ENCODE measurements at places on chromosomes 1 and 21.
A peak's percentile ranks its signal among the peaks of the same experiment; 100 is the strongest.

GRCh38 chr1:247322849-247323586 lies 8.6 kb downstream of the ZNF496 start:
- DNase-seq = no peak

DNA sequence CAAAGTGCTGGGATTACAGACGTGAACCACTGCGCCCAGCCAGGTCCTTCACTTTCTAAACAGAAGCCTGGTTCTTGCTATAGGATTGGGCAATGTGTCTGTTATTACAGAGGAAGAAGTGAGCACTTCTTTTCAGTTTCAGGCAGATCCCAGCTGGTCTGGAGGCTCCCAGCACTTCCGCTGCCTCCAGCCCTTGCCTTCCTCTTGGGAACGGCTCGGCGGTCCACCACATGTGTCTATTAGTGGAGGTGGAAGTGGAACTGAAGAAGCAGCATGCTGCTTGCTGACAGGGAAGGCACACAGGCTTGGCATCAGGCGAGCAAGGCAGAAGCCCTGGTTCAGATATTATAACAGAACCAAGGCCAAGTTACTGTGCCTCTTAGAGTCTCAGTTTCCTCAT lies 17.0 kb downstream of the MKNK1 start:
- DNase-seq = no peak

- no peak for DNase-seq
Measured at GRCh38 chr1:168664069-168664834, 64.8 kb downstream of the DPT start.

GRCh38 chr1:161020509-161021164 lies at the start of gene F11R:
Gene F11R, minus strand, starts transcription at chr1:161021152. Its CDS starts 79 bp downstream, at chr1:161021073.
- DNase-seq = no peak

DNA sequence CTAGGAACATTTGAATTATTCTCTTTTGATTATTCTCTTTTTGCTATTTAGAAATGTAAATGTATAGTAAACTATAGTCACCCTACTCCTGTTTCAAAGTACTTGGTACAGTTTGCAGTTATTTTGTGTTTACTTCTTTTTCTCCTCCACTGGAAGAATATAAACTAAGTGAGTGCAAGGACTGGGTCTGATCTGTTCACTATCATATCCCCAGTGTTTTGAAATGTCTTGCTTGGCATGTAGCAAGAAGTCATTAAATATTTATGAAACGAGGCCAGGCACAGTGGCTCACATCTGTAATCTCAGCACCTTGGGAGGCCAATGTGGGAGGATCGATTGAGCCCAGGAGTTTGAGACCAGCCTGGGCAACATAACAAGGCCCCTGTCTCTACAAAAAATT lies 35.8 kb upstream of the PODN start:
- DNase-seq = no peak

- no peak for DNase-seq
Measured at GRCh38 chr1:151991663-151992302, 1.9 kb downstream of the S100A10 start.

DNA sequence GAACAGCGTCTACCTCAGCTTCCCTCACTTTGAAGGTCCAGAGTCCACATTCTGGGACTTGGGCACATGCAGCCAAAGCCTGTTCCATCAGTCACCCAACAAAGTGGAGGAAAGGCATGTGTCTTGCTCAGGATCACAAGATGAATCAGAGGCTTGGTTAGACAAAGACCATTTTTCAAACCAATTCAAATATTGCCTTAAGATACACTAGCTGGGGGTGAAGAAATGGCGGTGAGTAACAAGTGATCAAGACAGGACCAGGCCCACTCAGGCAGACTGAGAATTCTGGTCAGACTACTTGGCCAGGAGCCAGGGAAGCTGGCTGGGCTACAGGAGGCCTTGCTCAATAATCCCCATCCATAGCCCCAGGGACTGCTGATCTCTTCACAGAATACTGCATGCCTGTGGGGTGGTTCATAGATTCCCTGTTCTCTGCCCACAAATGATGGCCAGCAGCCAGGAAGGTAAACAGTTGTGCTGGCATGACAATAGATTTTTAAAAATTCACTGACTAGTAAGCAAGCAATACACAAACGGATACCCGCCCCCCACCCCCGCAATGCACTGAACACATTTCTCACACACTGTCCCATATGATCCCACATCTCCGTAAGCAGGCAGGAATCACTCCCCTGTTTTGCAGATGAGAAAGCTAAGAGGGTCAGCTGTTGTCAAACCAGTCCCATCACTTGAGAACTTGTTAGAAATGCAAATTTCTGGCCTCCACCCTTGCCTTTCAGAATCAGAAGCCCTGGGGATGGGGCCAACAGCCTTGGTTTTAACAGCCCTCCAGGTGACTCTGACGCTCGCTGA lies 27.2 kb downstream of the ERI3 start:
- peak; percentile 100 for DNase-seq

- no peak for DNase-seq
Measured at GRCh38 chr1:13820456-13820855, 120.5 kb downstream of the PRDM2 start.

- DNase-seq = no peak
Measured at GRCh38 chr1:54365847-54366246, 40.3 kb downstream of the SSBP3 start.

DNA sequence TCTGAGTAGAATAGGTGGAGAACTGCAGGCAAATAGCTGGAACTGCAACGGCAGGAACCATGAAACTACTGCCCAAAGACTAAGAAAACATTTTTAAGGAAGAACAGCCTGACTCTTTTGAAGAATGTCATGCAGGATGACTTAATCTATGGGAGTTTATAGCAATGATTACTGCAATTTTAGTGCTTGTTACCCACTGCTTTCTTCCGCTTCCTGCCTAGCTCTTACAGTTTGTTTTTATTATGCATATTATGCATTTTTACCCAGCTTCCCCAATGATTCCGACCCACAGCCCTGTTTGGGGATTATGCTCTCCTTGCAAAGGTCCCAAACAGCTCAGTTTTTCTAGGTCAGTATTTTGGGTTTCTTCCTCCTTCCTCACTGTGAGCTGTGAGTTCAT lies 71.2 kb downstream of the PCNX2 start:
- no peak for DNase-seq

- no peak for DNase-seq
Measured at GRCh38 chr1:23065385-23065784, 46.1 kb downstream of the KDM1A start.

- DNase-seq = no peak
Measured at GRCh38 chr1:89692601-89693521, 59.9 kb downstream of the LRRC8C start.

DNA sequence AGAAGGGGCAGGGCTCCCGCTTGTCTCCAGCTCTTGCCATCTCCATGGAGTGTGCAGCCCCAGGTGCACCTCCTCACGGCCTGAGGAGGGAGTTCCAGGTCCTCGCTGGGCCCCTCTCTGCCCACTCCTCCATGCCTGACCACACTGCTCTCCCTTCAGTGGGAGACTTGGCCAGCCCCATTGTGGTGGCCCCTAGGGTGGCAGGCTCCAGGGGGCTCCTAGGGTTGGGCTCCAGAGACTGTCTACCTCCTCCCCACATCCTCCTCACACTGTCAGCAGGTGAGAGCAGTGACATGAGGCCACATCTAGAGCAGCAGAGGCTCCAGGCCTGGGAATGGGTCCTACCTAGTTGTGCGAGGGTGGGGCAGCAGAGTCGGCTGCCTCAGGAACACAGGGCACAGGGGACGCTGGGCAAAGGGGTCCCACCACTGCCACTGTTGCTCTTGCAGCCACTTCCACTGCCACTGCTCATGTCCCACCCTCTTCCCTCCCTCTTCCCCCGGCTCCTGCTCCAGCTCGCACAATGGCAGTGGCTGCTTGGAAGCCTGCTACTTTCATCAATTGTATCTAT lies 514.8 kb downstream of the MRPL39 start:
- DNase-seq = no peak

DNA sequence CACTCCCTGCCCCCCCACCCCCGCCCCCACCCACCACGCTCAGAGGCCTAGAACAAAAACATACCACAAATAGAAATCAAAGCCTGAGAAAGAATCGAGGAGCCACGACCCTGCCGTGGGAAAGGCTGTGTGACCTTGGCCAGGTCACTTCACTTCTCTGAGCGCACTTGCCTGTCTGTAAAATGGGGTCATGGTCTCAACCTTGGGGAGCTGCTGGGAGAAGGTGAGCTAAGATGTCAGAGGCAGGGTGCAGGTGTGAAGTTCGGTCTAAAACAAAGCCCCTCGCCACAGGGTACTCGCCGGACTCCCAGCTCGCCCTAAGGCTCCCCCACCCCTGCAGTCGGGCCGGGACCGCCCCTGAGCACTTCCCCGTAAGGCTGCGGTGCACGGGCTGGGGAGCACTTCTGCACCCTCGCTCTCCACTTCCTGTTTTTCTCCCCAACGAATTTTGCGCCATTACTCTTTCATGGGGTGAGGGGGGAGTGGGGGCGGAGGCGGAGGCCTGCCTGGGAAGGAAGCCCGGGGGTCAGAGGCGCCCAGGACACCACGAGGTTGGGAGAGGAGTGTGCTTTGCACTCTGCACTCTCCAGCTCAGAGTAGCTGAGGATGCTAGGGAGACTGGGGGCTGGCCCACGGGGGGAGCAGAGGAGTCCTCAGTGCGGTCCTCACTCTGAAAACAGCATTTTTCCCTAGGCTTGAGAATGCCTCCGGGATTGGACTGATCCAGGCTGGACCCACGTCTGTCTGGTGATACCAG lies 21.9 kb upstream of the PIK3CD start:
- DNase-seq = no peak

GRCh38 chr1:163701783-163702374 lies 380.1 kb downstream of the NUF2 start:
- no peak for DNase-seq

GRCh38 chr1:198903203-198903602 lies 264.4 kb downstream of the PTPRC start:
- DNase-seq = no peak

- no peak for DNase-seq
Measured at GRCh38 chr1:34926894-34927293, 2.6 kb downstream of the DLGAP3 start.

- DNase-seq = no peak
Measured at GRCh38 chr1:189662190-189662589, 815.5 kb downstream of the BRINP3 start.

DNA sequence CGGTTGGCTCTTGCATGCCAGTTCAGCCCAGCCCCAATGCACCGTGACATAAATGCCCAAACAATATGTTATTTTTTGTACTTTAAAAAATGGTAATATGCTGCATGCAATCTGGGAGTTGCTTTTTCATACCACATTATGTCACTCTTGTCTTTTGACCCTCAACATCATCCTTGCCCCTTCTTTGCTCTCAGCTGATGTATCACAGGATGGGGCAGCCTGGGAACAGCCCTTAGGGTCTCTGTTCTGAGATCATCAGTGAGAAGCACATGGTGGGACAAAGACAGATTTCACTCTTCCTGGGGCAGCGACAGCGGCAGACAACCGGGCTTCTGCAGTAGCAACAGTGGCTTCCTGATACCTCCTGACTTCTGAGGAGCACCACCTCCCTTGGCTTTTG lies 79.5 kb downstream of the SETD4 start:
- no peak for DNase-seq

GRCh38 chr1:231443363-231443762 lies 21.3 kb upstream of the EGLN1 start:
- DNase-seq = no peak

- DNase-seq = no peak
Measured at GRCh38 chr21:26966649-26967061, 233 bp downstream of the ADAMTS5 start.

GRCh38 chr1:161096530-161096929 lies 1.6 kb upstream of the KLHDC9 start:
- no peak for DNase-seq

DNA sequence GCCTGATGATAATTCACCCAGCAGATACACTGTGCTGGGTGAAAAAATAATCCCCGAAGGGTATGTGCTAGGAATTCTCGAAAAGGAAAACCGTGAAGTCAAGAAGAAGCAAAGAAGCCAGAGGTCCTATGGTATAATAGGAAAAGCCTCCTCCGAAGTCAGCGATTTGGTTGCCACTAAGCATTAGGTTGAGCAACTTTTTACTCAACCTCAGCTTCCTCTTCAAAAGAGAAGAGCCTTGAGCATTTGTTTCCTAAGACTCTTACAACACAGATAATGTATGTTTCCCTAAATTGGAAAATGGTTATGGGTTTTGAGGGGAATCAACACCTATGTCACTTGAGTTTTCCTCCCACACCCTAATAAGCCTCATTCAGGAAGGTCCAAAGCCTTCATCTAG lies 21.3 kb upstream of the MNDA start:
- DNase-seq = no peak

DNA sequence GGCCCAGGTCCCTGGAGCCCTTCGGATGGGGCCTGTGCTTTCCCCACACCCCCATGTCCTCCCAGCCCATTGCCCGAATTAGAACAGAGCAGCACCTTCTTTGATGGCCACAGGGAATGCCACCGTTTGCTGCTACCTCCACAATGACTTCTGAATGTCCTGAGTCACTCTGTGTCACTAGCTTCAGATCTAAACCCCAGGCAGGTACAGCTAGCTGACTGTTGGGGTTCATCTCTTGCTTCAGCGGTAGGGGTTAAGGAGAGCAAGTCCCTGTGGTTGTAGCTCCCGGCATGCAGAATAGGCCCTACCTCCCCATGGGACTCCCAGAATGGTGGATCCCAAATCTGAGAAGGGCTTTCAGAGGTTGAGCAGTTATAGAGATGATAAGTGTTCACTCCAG lies 291.1 kb upstream of the POU3F1 start:
- no peak for DNase-seq

GRCh38 chr1:150551784-150552127 lies 2.5 kb downstream of the ADAMTSL4 start:
- DNase-seq = no peak

DNA sequence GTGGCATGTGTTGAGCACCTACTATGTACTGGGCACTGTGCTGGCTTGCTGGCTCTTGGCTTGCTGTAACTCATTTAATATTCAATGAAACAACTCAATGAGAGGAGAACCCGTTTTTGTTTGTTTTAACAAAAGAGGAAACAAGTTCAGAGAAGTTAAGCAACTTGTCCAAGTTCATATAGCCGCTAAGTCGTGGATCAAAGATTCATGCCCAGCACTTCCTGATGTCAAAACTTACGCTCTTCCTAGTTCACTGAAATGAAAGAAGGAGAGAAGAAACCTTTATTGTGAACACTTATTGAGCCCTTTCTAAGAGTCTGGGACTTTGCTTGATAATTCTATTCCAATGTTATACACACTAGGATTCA lies 475.9 kb downstream of the PTPRU start:
- no peak for DNase-seq

DNA sequence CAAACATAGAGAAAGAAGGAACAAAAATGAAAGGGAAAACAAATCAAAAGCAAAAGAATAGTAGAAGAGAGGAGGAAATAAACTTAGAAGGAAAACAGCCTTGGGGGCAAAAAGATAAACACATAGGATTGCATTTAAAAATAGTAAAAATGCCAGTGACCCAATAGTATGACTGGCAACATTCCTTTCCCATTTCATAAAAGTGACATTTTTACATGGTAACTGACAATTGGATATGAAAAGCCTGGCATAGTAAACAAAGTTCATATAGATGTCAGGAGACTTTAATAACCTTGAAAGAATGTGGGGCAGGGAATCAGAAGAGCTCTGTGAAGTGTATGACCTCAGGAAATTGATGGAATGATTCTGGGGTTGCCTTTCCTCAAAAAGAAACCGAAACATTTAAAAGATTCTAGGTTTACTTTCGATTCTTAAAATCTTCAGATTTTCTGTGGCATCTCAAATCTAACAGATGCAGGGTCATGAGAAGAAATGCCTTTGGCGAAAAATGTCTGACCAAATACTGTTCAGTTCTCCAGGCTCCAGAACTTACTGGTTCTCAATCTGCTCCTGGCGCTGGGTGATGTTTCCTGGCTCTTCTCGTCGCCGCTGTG lies 33.7 kb downstream of the SPTA1 start:
- no peak for DNase-seq

All from AG09319 (cell line).